Activated T-helper 1 cell treated with anti-CD3 and anti-CD28 coated beads, Interleukin-2, amount 50 U/mL, for 16 hours (primary cell): ENCODE measurements at places on chromosomes 5 and 9.

DNA sequence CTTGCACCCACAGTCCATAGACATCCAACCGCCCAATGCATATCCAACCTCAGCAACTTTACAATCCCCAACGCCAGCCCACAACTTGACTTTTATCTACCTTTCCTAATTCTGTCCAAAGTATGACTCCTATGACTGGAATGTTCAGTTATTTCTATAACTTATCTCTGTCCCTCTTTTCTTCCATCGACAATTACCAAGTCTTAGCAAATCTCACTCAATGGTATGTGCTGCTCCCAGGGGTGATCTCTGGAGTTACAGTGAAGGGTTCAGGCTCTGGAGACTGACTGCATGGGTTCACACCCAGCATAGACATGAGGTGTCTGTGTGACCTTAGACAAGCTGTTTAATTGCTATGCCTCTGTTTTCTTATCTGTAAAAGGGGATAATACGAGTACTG lies 106.9 kb downstream of the SPOCK1 start:
- DNase-seq, result no peak

DNA sequence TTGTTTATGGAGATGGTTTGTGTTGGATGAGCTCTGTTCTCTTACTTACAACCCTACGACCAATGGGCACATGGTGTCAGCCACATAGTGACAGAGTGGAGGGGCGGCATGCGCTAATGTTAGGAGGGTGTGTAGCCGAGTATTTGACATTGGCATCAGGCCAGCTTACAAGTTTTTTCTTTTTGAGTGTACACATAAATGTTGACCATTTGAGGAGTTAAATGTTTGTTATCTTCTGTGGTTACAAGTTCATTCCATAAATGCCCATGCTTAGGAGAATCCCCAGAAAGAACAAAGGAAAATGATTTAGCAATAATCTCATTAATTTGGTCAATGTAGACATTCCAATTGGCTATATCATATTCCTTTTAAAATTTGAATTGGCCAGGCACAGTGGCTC lies 180.1 kb upstream of the ELL2 start:
- DNase-seq, result no peak

- no peak for DNase-seq
Measured at GRCh38 chr5:122736086-122736845, 38.6 kb upstream of the SNX2 start.

DNA sequence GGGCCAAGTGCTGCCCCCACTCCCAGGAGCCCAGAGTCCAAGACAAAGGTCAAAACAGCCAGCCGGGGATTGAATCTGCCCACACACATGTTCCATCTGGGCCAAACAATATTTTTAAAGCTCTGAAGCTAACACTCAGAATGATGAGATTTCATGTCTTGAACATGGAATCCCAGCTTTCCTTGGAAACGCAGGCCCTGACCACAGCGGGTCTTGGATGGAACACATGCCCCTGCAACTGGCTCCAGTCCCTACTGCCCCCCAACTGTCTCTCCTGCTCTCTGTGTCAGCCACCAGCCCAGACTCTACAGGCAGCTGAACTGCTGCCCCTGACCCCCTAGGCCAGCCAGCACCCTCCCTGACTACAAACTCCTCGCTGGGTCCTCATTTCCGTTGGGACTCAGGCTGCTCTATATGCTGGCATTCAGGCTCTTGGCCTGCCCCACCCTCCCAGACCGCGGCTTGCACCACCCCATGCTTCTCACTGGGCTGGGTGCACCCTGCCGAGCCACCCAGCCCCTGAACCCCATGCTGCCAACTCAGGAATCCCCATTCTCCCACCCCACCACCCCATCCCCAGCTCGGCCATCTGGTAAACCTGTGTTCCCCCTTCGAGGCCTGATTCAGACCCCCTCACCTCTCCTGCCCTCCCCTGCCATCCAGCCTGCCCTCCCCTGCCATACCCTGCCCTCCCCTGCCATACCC lies 71.7 kb downstream of the ADAMTS2 start:
- DNase-seq, result no peak

DNA sequence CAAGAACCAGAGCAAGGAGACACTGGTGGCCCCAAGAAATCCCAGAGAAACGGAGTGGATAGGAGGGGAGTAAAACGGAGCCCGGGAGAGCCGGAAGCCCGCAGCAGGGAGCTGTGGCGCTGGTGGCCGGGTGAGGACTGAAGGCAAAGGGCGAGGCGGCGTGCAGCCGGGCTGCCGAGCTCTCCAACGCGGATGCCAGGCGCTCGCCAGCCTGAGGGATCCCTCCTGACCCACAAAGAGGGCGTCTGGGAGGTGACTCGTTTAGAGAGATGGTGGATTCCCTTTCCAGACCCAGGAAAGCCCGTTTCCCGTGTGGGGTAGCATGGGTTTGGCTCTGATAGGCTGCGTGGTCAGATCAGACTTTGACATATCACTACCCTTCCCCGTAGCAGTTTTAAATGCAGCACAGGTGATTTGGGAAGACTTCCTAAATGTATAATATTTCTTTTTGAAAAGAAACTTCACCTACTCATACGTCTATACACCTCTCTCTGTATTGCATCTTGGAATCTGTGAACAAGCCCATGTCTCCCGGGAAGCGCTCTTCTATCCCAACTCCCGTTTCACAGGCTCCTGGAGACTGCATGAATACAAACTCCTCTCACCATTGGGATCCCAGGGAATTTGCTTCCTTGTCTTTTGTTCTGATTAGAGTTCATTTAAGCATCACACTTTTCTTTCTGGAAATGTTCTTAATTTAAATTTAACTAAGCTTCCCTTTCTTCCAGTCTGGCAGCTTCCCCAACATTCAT lies 158.1 kb downstream of the C9orf152 start:
- no peak for DNase-seq

GRCh38 chr5:33470544-33470943 lies 29.8 kb downstream of the TARS1 start:
- DNase-seq, result no peak

- DNase-seq, result no peak
Measured at GRCh38 chr5:10595293-10595671, 31.4 kb downstream of the ANKRD33B start.

DNA sequence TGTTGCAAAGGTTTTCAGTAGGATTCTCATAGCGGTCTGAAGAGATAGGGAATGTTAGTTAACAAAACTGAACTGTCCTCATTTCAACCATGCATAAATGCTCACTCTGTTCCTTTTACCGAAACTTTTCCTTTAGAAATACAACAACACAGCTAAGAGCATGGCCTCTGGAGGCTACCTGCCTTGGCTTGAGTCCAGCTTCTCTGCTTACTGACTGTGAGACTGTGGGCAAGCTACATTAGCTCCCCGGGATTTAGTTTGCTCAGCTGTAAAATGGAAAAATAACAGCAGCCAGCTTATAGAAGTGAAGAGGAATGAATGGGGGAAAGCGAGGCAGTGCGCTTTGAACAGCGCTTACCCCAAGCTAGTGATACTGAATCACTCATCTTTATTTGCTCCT lies 507.9 kb upstream of the DAP start:
- no peak for DNase-seq

DNA sequence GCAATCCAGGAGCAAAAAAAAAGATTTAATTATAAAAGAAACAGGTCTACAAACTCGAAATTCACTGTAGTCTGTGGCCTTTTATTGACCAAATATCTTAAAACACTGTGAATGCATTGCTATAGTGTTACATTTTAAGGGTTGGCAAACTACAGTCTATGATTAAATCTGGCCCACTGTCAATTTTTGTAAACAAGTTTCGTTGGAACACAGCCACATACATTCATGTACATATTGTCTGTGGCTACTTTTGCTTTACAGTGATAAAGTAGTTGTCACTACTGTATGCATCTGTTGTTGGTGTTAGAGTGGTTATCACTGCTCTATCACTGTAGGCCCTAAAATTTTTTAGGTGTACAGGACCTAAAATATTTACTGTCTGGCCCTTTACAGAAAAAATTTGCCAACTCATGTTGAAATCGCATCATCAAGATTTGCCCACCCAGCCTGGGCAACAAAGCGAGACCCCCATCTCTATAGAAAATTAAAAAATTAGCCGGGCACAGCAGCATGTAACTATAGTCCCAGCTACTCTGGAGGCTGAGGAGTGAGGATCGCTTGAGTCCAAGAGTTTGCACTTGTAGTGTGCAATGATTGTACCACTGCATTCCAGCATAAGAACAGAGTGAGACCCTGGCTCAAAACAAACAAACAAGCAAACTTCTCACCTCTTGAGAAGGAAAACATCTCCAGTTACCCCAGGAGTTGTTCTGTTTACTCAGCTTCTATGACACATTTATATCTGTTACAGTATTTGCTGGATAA lies 89.0 kb downstream of the ERBIN start:
- DNase-seq, result no peak

DNA sequence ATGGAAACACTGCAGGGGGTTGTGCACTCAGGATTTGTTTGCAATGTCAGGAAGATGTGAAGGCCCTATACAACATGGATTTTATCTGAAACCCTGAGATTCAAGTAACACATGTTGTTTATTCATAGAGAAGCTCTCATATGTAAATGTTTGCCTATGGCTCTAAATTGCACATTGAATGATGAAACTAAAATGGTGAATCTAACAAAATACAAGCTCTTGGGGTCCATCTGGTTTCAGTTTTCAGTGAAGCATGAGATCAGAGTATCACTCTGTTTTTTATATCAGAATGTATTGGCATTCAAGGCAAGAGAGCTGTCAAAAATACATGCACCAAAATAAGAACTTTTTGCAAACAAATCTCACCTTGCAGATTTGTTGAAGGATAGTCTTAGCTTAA lies 19.6 kb upstream of the FRMD3 start:
- DNase-seq, result no peak

DNA sequence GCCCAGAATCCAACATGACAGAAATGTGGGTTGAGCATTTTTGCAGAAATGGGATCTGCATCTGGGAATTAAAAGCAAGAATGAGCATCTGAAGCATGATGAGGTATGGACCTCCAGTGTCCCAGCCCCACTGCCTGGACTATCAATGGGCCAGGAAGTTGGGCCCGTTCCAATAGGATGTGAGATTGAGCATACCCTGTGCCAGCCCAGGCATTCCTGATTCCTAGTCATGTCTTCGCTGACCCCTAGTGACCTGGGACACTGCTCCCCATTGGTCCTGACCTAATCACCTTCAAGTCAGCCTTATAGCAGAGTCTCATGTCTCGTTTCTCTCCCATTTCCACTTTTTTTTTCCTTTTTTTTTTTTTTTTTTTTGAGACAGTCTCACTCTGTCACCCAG lies 197.4 kb upstream of the IRX2 start:
- no peak for DNase-seq

DNA sequence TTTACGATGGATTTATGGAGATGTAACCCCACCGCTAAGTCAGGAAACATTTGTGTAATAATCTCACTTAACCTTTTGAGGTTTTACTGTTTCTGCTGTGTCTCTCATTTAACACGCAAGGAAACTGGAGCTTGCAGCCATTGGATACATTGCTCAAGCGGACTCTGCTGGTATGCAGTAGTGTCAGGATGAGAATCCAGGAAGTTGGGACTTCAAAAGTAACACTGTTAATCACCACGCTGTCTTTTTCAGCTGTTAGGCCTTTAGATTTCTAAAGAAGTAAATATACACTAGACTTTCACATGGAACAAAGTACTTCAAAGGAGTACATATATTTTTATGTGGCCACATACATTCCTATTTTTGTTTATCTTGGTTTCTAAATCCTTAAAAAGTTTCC lies 114.7 kb downstream of the LPAR1 start:
- no peak for DNase-seq

GRCh38 chr5:138491669-138492559 lies 26.6 kb downstream of the EGR1 start:
- DNase-seq, result peak; percentile 79

DNA sequence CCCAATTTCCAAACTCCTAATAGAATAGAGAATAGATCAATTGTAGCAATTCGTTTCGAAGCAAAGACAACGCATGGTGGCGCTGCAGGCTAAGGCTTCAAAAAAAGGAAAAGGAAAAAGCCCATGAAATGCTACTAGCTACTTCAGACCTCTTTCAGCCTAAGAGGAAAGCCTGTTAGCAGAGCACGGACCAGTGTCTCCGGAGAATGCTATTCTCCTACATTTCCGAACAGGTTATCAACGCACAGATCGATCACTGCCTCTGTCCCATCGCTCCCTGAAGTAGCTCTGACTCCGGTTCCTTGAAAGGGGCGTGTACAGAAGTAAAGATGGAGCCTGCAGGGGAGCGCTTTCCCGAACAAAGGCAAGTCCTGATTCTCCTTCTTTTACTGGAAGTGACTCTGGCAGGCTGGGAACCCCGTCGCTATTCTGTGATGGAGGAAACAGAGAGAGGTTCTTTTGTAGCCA lies at the start of gene PCDHB15:
Gene PCDHB15, plus strand, starts transcription at position 146 of the 468 bp plus-strand sequence. Its CDS starts 184 bp downstream, at position 330.
- DNase-seq, result no peak

DNA sequence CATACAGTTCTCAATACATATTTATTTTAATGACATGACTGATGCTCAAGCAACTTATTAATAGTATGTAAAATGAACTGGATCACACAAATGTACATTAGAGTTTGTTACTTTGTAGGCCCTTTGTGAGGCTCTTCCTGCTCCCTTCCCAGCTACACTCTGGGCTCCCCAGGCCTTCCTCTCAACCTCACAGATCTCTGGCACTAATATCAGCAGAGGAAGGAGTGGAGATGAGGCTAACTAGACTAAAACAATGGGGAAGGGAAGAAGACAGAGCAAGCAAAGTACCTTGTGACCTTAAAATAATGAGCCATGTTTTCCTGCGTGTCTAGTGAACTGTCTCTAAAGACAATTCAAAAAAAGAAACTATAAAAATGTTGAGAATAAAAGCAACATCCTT lies 30.3 kb upstream of the TEK start:
- no peak for DNase-seq

DNA sequence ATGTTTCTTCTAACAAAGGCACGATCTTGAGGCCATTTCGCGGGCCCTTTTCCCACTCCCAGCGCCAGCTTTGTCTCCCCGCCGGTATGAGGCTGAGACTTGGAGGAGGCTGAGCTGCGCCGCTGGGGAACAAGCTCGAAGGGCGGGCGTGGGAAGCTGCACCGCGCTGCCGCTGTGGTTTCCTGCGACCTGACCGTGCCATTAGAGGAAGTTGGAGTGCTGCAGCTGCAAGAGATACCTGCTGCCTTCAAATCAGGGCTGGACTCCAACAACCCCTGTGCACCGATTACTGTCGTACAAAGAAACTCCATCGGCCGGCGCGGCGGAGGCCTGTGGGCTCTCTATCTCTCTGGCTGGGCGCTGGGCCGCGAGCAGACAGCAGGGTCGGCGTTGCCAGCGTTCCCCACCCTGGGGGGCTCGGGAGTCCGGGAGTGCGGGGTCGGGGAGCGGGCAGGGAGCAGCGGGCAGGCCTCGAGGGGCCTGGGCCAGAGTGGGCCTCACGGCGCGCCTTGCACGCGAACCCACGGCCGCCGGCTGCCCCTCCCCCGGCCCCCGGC lies 1.3 kb upstream of the ERBIN start:
- DNase-seq, result peak; percentile 54

GRCh38 chr9:7376833-7377232 lies 422.7 kb downstream of the DMAC1 start:
- DNase-seq, result no peak

- no peak for DNase-seq
Measured at GRCh38 chr9:131407717-131408195, 13.9 kb downstream of the PRRC2B start.

DNA sequence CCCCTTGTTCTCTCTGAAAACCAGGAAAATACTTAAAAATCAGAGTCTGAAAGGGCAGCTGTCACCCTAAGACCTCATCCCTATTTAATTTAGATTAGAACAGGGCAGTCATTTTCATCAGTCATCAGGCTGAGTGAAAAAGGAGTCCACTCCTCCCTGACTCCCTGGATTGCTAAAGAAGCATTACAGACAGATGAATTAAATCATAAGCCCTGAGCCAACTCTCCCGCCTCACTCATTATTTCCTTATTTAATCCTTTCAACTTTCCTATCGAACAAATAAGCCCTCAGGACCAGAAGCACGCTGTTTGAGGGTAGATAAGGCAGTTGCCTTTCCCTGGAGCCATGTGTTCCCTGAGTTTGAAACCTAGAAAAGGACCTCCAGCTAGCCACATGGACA lies 201.9 kb upstream of the ANKRD55 start:
- DNase-seq, result no peak
